ENCODE measurements at places on chromosomes 7 and 10. TPM values are rescaled to one million over a fixed set of nuclear protein-coding genes. Genes with fewer than 3 reads are reported as not detected.

DNA sequence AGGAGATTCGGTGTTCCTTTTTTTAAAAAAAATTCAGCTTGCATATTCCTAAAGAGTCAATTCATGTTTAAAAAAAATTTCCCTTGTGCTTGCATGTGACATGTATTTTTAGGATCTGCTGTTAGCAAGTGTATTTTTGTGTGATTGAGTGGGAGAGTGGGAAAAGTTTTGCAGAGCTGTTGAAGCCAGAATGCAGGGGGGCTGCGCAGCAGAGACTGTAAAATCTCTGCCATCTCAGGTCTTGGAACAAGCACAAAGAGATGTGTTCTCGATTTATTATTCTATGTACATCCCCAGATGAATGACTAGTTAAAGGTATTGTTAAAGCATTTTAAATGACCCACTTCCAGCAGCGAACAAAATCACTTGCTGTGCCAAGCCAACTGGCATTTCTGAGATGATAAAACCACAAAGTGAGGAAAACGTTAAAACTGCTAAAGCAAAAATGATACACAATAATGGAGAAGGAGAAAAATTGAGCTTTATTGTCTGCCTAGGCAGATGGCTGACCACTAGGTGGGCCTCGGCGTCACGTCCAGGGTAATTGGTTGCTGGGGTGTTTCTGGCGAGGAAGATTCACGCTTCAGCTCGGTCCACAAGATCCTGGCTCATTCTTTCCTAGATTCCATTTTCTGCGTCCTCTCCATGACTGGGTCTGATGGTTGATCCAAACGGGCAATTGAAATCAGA, 67.0 kb upstream of the ATRNL1 start:
- no peak for DNase-seq

C10orf53 gene
- total RNA-seq, result not detected

CALHM3 gene
- total RNA-seq, result not detected

- DNase-seq, result no peak
Observed at GRCh38 chr10:86727470-86727869, 28.9 kb upstream of the BMPR1A start.

GRCh38 chr7:672891-673290, 53.6 kb upstream of the DNAAF5 start:
- DNase-seq, result no peak

CYP26A1 gene
- 2.4 TPM for total RNA-seq

- DNase-seq, result no peak
Observed at GRCh38 chr10:122207163-122207562, 63.9 kb upstream of the BTBD16 start.

VAX1 gene
- total RNA-seq, result 2.6 TPM

NEUROD6 gene
- 9.2 TPM for total RNA-seq

CBX3 gene
- total RNA-seq, result 82.4 TPM

OR2A5 gene
- total RNA-seq, result not detected

- DNase-seq, result no peak
Observed at GRCh38 chr7:44383566-44383965, 58.2 kb upstream of the CAMK2B start.

GRCh38 chr7:127889677-127890076, 141.6 kb downstream of the LRRC4 start:
- DNase-seq, result no peak

- DNase-seq, result no peak
Observed at GRCh38 chr10:14588084-14588937, 186.4 kb downstream of the FAM107B start.

DNA sequence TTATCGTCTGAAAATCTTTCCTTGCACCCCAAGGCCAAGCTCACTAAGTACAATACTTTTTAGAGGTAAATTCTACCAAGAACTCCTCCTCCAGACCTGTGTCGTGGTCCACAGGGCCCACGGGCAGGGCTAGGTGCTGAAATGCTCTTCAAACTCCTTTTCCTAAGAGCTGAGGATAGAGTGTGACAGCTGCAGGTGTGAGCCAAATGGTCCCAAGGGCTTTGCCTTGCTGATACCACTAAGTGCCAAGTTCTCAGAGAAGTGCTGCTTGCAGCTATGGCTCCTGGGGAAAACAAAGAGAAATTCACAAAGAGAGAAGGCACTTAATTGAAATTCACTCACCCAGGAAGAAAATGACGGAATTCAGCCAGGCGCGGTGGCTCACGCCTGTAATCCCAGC, 868.9 kb upstream of the AUTS2 start:
- DNase-seq, result no peak

DNA sequence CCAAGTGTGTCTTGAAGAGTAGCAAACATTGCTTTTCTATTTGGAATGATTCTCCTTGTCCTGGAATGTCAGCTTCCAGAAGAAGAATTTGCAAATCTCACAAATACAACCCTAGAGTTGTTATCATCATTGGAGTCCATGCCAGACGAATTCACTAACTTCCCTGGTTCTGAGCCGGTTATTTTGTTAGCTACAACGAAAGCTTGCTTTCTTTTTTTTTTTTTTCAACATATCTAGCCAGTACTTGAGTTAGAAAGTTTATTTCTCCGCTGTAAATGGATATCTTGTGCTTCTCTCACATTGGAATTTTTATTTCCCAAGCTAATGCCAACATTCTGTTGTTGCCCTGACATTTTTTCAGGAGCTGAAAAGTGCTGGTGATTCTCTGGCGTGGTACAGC, 138.1 kb upstream of the POM121L12 start:
- DNase-seq, result no peak

TDRD1 gene
- 0.81 TPM for total RNA-seq

RHOBTB1 gene
- total RNA-seq, result 22.4 TPM

GRCh38 chr7:78223598-78223997, 425.0 kb downstream of the PHTF2 start:
- no peak for DNase-seq

PLPP4 gene
- 12.9 TPM for total RNA-seq

GRCh38 chr7:30023524-30023923, 3.0 kb downstream of the FKBP14 start:
- no peak for DNase-seq

DNA sequence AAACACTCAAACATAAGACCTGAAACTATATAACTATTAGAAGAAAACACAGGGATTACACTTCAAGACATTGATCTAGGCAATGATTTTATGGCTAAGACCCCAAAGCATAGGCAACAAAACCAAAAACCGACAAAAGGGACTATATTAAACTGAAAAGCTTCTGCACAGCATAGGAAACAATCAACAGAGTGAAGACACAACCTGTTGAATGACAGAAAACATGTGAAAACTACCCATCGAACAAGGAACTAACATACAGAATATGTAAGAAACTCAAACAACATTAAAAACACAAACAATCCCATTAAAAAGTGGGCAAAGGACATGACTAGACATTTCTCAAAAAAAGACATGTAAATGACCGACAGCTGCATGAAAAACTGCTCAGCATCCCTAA, 109.0 kb downstream of the ALOX5 start:
- no peak for DNase-seq

STEAP2 gene
- 49.4 TPM for total RNA-seq

- no peak for DNase-seq
Observed at GRCh38 chr7:107441581-107442422, 28.1 kb upstream of the GPR22 start.

DNA sequence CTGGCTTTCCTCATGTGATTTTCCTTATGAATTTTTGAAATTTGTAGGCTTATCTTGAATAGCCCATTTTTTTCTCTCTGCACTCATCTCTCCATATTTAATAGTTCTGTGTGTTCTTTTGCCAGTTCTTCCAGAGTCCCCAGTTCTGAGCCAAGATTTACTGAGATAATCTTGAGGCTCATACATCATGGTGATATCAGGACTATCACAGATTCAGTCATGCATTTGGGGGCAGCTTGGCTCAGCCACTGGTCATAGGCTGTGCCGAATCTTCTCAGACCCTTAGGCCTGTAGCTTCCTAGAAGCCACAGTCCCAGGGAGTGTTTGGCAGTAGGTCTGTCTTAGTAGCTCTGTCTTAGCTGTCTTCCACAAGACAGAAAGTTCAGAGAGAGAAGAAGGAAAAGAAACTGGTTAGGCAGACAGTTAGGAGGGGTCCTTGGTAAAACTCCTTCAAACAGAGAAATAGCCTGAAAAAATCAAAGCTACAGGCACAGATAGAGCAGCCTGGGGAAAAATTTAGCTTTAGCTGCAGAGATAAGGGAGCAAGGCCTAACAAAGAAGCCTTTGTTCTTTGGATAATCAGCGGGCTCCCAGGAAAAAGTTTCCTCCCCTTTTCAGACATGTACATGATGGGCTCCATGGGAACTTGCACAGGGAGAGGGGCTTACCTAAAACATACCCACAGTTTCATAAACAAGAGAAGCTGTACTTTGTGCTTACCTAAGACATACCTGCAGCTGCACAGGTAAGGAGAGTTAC, 29.1 kb downstream of the FAS start:
- DNase-seq, result no peak

GIMAP8 gene
- total RNA-seq, result 3.4 TPM

DNA sequence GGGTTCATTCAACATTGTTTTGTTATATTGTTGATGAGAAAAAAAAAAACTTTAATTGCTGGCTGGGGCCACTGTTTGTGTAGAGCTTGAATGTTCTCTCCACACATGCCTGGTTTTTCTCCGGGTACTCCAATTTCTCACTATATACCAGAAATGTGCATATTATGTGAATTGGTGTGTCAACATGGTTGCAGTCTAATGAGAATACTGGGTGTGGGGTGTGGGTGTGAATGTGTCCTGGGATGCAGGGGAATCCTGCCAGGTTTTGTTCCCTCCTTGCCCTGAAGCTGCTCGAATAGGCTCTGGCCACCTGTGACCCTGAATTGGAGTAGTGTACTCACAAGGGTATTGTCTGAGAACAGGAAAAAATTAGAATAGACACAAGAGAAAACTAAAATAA, 81.4 kb downstream of the VIM start:
- DNase-seq, result no peak

DNA sequence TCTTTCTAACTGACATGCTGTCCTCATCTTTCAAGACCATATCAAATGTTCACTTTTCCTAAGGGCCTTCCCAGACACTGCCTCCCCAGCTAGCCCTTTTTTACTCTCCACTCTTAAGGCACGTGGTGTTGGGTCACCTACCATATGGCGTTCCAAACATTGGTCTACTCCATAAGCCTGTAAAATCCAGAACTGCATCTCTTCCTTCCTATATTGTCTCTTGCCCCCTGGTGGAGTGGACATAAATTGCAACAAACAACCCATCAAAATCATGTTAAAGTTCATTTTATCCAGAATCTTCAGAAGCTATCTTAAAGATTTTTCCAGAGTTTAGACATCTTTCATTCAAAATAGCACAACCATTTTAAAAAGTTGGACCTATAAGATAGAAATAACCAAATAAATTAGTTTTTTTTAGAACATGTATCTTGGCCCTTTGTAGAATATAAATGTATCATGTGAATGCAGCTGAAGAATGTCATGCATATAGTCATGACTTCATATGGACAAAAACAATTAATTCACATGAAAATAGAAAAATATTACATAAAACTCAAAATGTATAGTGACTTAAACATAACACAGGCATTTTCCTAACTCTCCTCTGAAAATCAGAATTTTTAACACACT, 180.6 kb upstream of the CHRM2 start:
- no peak for DNase-seq

ZFAND2A gene
- 46.4 TPM for total RNA-seq

GRCh38 chr10:130764651-130765050, 546.9 kb downstream of the TCERG1L start:
- DNase-seq, result no peak
